ENCODE measurements at places on chromosomes 6 and 20.

- DNase-seq = no peak
- H3K27ac ChIP-seq = no peak overlapping the region
- no peaks in the 10 kb centered on the region for H3K27me3 ChIP-seq
- no peaks in the 10 kb centered on the region for H3K4me1 ChIP-seq
Observed at GRCh38 chr6:39843305-39844020, 51.3 kb downstream of the DAAM2 start.

GRCh38 chr20:35994994-35995453 is 26.6 kb downstream of the CNBD2 start:
- peaks cover 3% of the 10 kb centered on the region for H3K4me1 ChIP-seq
- no peak overlapping the region for H3K4me3 ChIP-seq
- H3K36me3 ChIP-seq = no peaks in the 10 kb centered on the region
- no peaks in the 10 kb centered on the region for H3K27me3 ChIP-seq
- H3K27ac ChIP-seq = no peak overlapping the region

- H3K4me1 ChIP-seq = no peaks in the 10 kb centered on the region
- no peaks in the 10 kb centered on the region for H3K27me3 ChIP-seq
- H3K27ac ChIP-seq = no peak overlapping the region
- H3K4me3 ChIP-seq = no peak overlapping the region
- no peak for DNase-seq
Observed at GRCh38 chr6:11852061-11852651, 73.6 kb upstream of the ADTRP start.

DNA sequence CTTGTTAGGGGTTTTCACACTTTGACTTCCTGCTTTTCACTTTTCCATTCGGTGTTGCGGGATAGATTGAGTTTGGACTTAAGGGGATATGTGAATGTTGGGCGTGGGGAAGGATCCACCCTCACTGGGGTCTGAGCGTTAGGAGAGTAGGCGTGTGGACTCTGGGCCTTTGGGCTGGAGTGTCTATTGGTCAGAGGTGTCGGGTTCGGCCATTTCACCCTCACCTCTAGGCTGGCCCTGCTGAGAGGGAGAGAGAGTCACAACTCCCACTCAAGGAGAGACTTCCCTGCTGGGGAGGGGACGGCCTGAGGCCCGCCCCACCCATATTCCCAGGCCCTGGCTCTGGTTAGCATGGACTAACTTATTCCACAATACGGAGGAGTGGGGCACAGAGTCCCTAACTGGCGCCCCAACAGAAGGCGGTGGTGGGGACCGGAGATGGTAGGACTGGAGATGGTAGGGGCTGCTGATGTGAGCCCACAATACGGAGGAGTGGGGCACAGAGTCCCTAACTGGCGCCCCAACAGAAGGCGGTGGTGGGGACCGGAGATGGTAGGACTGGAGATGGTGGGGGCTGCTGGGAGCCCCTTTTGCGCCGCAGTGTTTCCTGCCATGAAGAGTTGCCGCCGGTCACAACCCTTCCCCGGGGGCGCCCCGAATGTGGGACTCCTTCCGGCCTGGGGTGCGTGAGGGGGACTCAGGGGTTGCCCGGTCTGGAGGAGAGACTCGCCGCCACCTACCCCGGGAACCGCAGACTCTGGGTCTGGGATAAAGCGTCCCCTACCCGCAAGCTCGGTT is 1.4 kb upstream of the PTPRA start:
- DNase-seq = no peak
- H3K27ac ChIP-seq = no peak overlapping the region
- peak overlapping the region; percentile 95 for H3K4me3 ChIP-seq
- no peaks in the 10 kb centered on the region for H3K36me3 ChIP-seq
- H3K27me3 ChIP-seq = no peaks in the 10 kb centered on the region
- H3K4me1 ChIP-seq = peaks cover 29% of the 10 kb centered on the region

GRCh38 chr6:36563237-36563927 is 16.1 kb upstream of the STK38 start:
- no peaks in the 10 kb centered on the region for H3K27me3 ChIP-seq
- H3K36me3 ChIP-seq = no peaks in the 10 kb centered on the region
- H3K4me1 ChIP-seq = no peaks in the 10 kb centered on the region
- no peak for DNase-seq

- H3K4me3 ChIP-seq = no peak overlapping the region
- H3K27me3 ChIP-seq = no peaks in the 10 kb centered on the region
- no peaks in the 10 kb centered on the region for H3K4me1 ChIP-seq
Observed at GRCh38 chr6:15906420-15907016, 222.4 kb upstream of the MYLIP start.

- H3K4me3 ChIP-seq = no peak overlapping the region
- H3K27me3 ChIP-seq = no peaks in the 10 kb centered on the region
- H3K27ac ChIP-seq = no peak overlapping the region
- H3K36me3 ChIP-seq = peaks cover 5% of the 10 kb centered on the region
- H3K4me1 ChIP-seq = peaks cover 22% of the 10 kb centered on the region
- no peak for DNase-seq
Observed at GRCh38 chr6:36688739-36689075, 8.9 kb upstream of the RAB44 start.

DNA sequence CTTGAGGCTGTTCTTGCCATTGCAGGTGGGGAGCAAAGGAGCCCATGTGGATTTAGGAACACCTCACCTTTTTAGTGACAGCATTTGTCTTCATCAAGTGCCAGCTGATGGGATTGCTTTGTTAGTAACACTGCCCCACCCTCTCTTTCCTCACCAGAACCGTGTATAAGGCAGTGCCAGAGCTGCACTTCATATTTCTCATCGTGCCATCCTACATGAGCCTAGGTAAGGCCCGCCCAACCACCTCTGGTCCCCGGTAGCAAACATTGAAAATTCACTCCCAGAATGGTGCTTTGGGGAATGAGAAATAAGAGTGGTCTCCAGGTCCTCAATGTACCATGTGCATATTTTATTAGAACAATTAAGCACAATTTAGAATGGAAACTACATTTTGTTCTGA is 22.7 kb downstream of the CFAP61 start:
- no peak for DNase-seq
- H3K4me3 ChIP-seq = no peak overlapping the region
- H3K36me3 ChIP-seq = no peaks in the 10 kb centered on the region
- no peaks in the 10 kb centered on the region for H3K27me3 ChIP-seq
- H3K27ac ChIP-seq = no peak overlapping the region

DNA sequence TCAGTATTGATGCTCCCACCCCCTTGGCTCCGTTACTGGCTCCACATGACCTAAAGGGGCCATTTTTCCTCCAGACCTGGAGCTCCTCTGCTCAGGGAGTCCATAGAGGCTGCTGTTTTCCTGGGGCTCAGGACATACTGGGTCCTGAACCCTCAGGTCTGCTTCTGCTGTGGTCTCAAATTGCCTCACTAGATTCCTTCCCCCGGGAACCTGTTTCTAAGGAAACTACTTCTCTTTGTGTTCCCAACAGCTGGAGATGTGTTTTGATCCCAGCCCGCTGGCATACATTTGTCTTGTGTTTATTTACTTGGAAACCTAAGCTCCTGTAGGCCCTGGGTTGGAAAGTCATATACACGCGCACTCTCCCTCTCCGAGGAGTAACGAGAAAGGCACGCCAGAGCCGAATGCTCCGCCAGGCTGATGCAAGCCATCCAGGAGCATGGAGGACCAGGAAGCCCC is 222.8 kb downstream of the UST start:
- no peaks in the 10 kb centered on the region for H3K27me3 ChIP-seq
- no peak overlapping the region for H3K27ac ChIP-seq
- H3K36me3 ChIP-seq = no peaks in the 10 kb centered on the region
- H3K4me1 ChIP-seq = no peaks in the 10 kb centered on the region
- no peak overlapping the region for H3K4me3 ChIP-seq
- DNase-seq = no peak

- H3K4me1 ChIP-seq = no peaks in the 10 kb centered on the region
- no peak overlapping the region for H3K27ac ChIP-seq
- no peak overlapping the region for H3K4me3 ChIP-seq
- DNase-seq = no peak
Observed at GRCh38 chr20:55641497-55641896, 363.8 kb downstream of the CBLN4 start.

- no peaks in the 10 kb centered on the region for H3K27me3 ChIP-seq
- H3K4me1 ChIP-seq = peaks cover 34% of the 10 kb centered on the region
- no peak overlapping the region for H3K27ac ChIP-seq
- no peak for DNase-seq
- no peaks in the 10 kb centered on the region for H3K36me3 ChIP-seq
Observed at GRCh38 chr6:157068691-157069324, 254.5 kb downstream of the TMEM242 start.

DNA sequence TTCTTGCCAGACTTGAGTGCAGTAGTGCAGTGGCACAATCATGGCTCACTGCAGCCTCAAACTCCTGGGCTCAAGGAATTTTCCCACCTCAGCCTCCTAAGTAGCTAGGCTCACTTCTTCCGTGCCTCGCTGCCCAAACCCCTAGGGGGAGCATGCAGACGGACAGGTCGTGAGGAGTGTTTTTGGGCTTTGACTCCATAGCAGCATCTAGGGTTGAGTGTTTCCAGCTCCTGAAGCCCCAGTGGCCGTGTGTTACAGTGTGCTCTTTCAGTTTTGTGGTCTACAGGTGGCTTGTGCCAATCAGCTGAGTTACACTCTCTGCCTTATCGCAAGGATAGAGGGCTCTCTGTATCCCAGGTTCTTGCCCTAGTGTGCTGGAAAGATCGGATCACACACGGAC is 33.4 kb downstream of the NCOA3 start:
- DNase-seq = no peak
- H3K4me3 ChIP-seq = no peak overlapping the region
- H3K4me1 ChIP-seq = peaks cover 33% of the 10 kb centered on the region
- no peaks in the 10 kb centered on the region for H3K27me3 ChIP-seq
- H3K36me3 ChIP-seq = no peaks in the 10 kb centered on the region

DNA sequence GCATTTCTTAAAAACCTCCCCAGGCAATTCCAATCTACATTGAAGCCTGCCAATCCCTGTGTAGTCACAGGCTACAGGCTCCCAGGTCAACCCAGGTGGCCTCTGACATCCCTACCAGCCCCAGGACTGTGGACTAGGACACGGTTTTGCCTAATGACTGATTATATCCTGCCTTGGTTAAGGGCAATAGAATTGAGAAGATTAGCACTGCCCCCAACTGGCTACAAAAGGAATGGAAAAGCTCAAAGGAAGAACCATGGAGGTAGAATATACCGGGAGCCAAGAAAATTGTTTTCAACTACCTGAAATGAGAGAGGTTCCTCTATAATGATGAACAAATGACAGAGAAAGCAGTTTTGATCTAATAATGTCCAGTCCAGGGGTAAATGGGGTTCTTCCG is 421.1 kb upstream of the AGPAT4 start:
- no peaks in the 10 kb centered on the region for H3K4me1 ChIP-seq
- no peak overlapping the region for H3K4me3 ChIP-seq
- no peak for DNase-seq
- H3K27ac ChIP-seq = no peak overlapping the region

- H3K36me3 ChIP-seq = peaks cover 76% of the 10 kb centered on the region
- DNase-seq = peak; percentile 70
- H3K4me1 ChIP-seq = peaks cover 14% of the 10 kb centered on the region
- peak overlapping the region; percentile 24 for H3K27ac ChIP-seq
- no peaks in the 10 kb centered on the region for H3K27me3 ChIP-seq
- H3K4me3 ChIP-seq = no peak overlapping the region
Observed at GRCh38 chr6:33683051-33683571, 28.4 kb downstream of the UQCC2 start.

DNA sequence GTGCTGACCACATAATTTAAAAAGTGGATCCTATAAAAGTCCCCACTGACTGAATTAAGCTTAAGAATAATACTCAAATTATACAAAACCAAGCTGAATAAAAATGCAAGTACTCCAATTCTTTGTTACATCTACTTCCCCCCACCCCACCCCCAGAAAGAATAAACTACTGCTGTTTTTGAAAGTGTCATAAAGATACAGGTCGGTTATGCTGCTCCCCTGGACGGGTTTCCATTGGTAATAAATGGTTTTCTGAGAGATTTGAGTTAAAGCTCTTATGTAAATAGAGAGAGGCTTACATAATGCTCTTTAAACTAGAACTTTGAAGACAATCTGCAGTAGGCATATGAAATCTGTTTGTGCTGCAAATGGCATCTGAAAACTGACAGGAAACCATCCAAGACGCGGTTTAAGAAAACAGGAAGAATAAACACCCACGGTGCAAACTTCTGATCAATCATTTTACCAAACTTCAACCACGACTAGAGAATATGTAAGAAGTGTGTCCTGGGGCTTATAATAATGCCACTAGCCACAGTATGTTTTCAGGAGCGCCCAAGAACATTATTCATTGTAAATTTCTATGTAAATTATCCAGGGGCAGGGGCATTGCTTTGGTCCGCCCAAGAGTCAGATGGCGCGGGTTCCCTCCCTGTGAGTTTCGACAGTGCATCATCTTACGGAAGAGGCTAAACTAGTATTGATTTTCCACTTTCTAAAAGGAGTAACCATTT is 10.8 kb upstream of the POU3F2 start:
- no peak for DNase-seq
- H3K36me3 ChIP-seq = no peaks in the 10 kb centered on the region
- no peak overlapping the region for H3K27ac ChIP-seq
- peaks cover 24% of the 10 kb centered on the region for H3K4me1 ChIP-seq

- no peak for DNase-seq
- no peak overlapping the region for H3K27ac ChIP-seq
- no peak overlapping the region for H3K4me3 ChIP-seq
- no peaks in the 10 kb centered on the region for H3K36me3 ChIP-seq
- no peaks in the 10 kb centered on the region for H3K4me1 ChIP-seq
Observed at GRCh38 chr6:104716858-104717257, 142.9 kb downstream of the HACE1 start.

DNA sequence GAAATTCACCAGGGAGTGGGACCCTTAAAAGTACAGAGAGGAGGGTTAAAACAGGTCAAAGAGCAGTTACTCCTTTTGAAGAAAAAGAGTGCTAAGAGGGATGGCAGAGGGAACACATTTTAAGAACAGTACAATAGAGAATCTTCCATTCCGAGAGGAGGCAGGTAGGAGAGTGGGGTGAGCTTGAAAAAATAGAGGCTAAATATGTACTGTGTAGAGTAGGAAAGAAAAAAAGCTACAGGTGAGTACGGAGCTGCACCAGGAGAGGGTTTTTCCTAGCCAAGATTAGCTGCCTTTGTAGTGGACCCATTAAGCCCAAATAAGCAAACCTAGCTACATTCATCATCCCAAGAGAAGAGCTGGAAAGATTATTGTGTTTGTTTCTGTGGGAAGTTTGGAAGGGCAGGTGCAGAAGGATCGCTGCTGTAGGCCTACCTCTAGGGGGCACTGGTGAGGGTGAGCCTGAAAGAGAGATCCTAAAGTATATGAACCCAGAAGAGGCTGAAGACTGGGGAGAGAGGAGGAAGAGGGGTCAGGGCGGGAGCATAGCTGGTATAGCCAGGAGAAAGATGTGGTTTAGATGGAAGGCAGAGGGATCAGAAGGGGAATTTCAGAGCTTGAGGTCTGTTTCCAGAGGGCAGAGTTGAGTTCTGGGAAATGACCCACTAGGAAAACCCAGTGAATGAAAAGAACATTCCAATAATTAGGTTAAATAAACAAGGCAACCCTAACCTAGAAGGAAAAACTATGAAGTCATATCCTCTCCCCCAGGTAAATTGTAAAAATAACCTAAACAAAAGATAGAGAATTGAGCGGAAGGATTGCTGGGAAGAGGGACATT is 50.2 kb upstream of the HINT3 start:
- H3K4me3 ChIP-seq = no peak overlapping the region
- peaks cover 11% of the 10 kb centered on the region for H3K4me1 ChIP-seq
- H3K27ac ChIP-seq = no peak overlapping the region
- H3K36me3 ChIP-seq = peaks cover 4% of the 10 kb centered on the region
- H3K27me3 ChIP-seq = no peaks in the 10 kb centered on the region
- DNase-seq = peak; percentile 22
